ENCODE measurements at places on chromosomes 5 and 9.

- no peak for DNase-seq
These were observed 106.2 kb downstream of the ZNF354C start for GRCh38 chr5:179166171-179166885.

- DNase-seq = no peak
These were observed 36.4 kb downstream of the NADK2 start for GRCh38 chr5:36205329-36205728.

GRCh38 chr5:79963261-79964061 is 27.6 kb downstream of the MTX3 start:
- peak; percentile 79 for DNase-seq

- DNase-seq = no peak
These were observed 5.6 kb downstream of the TBC1D9B start for GRCh38 chr5:179901915-179902762.

GRCh38 chr9:99366621-99367020 is 144.5 kb downstream of the SEC61B start:
- no peak for DNase-seq

DNA sequence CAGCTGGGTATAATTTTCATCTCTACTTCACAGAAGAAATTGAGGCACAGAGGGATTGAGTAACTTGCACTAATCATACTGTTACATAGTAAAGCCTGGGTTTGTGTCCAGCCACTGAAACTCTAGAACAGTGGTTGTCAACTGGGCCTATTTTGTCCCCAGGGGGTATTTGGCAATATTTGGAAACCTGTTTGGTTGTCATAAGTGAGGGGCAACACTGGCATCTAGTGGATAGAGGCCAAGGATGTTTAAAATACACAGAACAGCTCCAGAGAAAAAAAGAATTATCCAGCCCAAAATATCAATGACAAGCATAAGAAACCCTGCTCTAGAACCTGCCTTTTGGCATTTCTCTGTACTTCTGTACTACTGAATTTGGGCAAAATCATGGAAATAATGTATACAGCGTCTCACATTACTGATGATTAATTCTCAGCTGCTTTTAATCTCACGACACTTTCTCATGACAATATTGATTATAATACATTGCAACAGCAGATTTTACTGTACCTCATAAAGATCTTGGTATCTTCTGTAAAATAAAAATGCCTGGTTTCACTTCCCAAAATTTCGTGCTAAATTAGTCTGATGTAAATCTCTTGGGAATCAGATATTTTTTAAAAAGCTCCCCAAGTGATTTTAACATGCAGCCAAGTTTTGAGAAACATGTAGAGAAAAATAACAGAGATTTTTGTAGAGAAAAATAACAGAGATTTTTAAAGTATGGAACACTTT is 112.7 kb downstream of the RORB start:
- no peak for DNase-seq

GRCh38 chr9:69818750-69819345 is 1.8 kb upstream of the CFAP95 start:
- peak; percentile 18 for DNase-seq
